ENCODE measurements at places on chromosomes 7 and 10.

DNA sequence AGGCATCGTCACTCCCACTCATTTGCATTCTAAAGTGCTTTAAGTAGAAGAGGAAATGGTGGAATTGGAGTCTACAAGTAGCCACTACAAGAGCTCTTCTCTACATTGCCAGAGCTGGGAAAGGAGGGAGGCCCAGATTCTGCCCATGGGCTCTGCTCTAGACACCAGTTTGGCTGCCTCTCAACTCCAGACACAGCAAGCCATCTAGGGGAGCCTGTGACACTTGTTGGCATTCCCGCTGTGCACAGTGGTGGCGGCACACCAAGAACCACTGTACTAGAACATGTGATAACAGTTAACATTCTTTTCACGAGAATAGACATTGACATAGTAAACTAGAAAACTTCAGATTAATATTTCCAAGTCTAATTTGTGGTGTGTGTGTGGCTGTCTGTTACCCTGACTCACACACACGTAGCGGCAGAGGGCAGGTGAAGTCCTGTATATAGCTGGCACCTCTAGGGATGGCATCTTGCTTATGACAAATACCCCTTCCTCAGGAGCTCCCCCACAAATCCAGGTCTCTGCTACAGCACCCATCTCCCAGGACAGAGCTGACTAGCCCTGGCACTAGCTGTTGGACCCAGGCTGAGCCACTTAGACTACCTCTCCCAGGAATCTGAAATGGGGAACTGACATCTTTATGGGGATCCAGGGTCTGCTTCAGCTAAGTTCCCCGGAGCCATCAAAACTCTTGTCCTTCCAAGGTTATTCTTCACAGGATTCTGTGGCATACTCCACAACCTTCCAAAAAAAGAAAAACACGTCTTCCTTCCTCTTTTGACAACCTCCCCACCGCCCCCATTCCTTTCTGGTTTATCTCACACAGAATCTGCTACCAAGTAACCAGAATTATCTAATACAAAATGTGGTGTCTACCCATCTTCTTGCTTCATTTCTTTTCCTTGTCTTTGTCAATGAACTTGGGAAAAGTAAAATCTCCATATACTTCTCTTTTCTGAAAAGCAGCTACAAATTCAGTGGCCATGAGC, 54.7 kb upstream of the MRLN start:
- DNase-seq: no peak

DNA sequence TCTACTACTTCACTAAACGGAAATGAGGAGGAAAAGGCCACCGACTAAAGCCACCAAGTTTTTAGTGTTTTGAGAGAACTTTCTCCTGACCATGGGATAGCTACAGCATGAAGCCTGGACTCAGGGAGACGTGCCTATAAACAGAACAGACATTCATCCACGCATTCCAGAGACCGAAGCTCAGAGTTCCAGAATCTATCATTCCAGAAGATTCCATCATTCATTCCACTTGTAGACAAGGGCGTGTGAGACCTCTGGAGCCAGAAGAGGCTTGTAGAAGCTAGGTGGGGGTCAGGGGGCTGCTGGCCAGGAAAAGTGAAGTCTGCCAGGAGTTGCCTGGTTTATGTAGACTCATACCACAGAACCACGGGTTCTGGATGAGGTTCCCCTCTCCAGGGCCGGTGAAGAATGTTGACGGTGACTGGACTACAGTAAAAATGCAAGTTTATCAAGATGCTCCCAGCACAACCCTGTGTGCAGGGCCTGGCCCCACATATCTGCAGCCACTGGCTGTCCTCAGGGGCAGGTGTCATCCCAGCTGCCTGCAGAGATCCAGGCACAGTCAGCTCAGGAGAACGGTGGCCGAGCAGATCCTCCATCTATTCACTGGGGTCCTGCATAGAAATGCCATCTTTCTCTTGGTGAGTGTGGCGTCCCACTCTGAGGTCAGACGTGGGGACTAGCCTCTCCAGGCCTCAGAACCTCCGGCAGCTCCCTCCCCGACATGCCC, 215.7 kb downstream of the USP6NL start:
- DNase-seq: no peak

- DNase-seq: no peak
Observed at GRCh38 chr10:80411681-80412220, 3.4 kb downstream of the PRXL2A start.

DNA sequence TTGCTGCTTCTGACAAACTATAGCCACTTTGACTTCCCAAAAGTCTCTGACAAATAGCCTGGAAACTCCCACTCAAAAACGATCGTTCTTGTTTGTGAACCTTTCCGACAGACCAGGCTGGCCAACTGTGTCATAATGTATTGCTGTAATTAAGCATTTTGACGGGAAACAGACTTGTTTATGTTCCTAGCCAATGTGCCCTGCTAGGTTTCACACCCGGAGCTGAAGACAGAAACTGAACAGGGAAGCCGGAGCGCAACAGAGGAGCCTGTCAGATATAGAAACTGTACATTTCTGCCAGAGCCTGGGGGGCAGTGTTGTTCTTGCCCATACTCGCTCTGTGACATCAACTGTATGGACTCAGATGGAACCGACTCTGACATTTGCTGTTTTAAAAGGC, 55.3 kb upstream of the C7orf33 start:
- DNase-seq: peak; percentile 51

DNA sequence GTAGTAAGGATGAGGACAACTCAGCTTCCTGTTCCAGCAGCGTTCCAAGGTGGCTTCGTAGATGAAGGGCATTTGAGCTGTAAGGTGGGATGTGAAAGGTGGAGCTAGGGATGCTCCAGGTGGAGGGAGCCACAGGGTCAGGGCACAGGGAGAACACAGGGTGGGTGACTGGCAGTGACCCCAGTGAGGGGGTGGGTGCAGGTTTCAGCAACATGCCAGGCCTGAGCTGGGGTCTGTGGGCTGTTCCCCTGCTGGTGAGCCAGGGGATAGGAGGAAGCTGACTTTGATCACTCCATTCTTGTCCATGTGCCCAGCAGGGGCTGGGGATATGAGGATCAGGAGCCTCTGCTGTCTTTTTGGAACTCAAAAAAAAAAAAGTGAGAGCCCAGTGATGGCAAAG, 33.2 kb downstream of the CDH23 start:
- DNase-seq: no peak

DNA sequence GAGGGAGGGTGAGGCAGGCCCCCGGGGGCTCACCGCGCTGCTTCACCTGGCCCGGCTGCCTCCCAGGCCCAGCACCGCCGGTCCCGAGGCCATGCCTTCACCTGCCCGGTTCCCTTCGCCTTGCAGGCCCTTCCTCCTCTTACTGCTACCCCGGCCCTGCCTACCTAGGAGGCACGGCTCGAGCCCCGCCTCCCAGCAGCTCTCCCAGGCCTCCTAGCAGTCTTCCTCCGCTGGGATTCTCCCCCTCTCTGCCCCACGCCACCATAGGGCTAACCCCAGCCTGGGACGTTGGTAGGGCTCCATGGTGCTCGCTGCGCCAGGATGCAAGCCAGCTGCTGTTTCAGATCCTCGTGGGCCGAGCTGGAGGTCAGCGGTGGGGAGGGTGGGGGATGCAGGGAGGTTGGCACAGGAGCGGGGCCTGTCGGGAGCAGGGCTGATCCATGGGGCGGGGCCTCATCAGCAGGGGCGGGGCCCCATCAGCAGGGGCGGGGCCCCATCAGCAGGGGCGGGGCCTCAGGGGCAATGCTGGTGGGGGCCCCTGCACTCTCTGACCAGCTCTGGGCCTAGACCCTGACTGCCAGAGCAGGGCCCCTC, 63.3 kb downstream of the RASGEF1A start:
- peak; percentile 14 for DNase-seq

- no peak for DNase-seq
Observed at GRCh38 chr10:103804871-103805270, 50.5 kb downstream of the SH3PXD2A start.

GRCh38 chr7:129664029-129665012, 52.8 kb downstream of the NRF1 start:
- DNase-seq: peak; percentile 86

- DNase-seq: peak; percentile 19
Observed at GRCh38 chr7:82335927-82336326, 107.7 kb downstream of the CACNA2D1 start.

- peak; percentile 7 for DNase-seq
Observed at GRCh38 chr7:71626206-71626605, 494.3 kb downstream of the GALNT17 start.

GRCh38 chr10:98276311-98276710, 8.3 kb upstream of the LOXL4 start:
- DNase-seq: no peak

DNA sequence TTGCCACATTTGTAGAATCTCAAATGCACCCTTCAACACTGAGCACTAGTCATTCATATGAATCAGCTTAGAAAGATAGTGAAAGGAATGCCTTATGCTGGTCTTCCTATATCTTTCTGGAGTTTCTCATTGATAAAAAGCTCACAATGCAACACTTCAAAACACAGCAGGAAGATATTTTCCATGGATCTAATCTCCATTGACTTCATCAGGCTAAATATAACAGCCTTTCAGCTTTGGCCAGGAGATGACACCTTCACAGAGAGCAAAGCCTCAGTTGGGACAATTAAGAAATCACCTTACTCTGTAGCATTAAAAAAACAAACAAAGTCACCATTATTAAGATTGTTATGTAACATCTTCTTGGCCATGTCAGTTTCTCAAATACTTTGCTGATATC, 6.7 kb downstream of the NRP1 start:
- DNase-seq: no peak

- peak; percentile 5 for DNase-seq
Observed at GRCh38 chr10:122707535-122707934, 7.9 kb upstream of the C10orf120 start.

DNA sequence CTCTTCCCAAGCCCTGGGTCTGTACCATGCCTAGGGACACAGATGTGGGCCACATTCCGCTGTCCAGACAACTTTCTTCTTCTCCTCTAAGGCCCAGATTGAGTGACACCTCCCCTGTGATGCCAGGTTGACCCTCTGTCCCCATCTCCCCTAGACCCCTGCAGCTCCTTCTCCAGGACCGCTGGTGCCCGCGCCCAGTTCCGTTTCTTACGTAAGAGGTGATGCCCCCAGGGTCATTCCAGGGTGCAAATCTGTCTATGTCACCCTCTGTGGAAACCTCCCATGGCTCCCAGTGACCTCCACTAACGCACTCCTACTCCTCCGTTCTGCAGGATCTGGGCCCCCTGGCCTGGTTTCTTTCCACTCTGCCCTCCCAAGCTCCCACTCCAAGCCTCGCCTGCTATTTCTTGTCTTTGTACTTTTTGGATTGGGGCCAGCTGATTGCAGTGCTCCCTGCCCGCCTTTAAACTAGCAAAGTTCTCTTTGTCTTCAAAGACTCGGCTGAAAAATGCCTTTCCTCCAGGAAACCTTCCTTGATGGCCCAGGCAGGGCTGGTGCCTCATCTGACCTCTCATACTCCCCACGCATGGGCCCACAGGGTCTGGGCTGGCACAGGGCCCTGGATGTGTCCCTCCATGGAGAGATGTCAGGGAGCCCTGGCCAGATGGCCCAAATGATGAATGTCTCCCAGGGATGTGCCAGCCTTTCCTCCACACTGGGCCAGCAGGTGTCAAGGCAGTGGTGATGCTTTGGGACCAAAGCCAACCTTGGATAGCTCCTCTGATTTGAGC, 21.3 kb upstream of the ELN start:
- DNase-seq: peak; percentile 16

GRCh38 chr10:78229489-78229888, 195.8 kb downstream of the RPS24 start:
- DNase-seq: no peak

DNA sequence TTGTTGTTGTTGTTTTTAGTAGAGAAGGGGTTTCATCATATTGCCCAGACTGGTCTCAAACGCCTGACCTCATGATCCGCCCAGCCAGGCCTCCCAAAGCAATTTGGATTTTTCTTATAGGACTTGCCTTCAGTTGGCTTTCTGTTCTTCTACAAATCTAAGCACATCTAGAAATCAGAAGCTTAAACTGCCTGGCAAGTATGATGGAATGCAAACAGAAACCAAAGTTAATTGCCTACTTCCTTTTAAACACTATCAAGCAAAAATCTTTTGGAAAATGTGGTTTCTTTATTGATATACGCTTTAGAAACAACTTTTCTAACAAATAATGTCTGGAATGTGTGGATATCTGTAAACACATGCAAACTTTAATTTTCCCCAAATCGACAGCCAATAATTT, 64.9 kb downstream of the USP6NL start:
- DNase-seq: no peak

- DNase-seq: peak; percentile 18
Observed at GRCh38 chr10:2949948-2950354, 117.4 kb upstream of the PFKP start.

GRCh38 chr10:131758939-131759301, 141.9 kb upstream of the PPP2R2D start:
- DNase-seq: no peak

GRCh38 chr7:100122568-100122967, 3.1 kb downstream of the CNPY4 start:
- no peak for DNase-seq

GRCh38 chr10:24645784-24646183, 77.9 kb downstream of the ARHGAP21 start:
- peak; percentile 23 for DNase-seq

- no peak for DNase-seq
Observed at GRCh38 chr7:101096331-101096956, 11.2 kb downstream of the TRIM56 start.

DNA sequence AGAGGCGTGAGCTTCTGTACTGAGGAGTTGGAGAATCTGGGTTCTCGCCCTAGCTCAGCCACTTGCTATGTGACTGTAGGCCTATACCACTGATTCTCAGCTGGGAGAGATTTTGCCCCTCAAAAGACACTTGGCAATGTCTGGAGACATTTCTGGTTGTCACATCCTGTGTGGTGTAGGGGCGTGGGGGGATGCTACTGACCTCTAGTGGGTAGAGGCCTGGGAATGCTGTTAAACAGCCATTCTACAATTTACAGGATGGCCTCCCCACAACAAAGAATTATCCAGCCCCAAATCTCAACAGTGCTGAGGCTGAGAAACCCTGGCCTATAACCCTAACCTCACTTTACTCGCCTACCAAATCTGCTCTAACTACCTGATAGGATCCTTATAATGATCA, 58.8 kb upstream of the GAD2 start:
- DNase-seq: no peak

GRCh38 chr10:111087968-111088505, 11.2 kb downstream of the ADRA2A start:
- no peak for DNase-seq

GRCh38 chr7:134434701-134435100, 24.2 kb downstream of the AKR1B1 start:
- DNase-seq: no peak

- DNase-seq: no peak
Observed at GRCh38 chr7:29204491-29205272, 10.1 kb downstream of the CHN2 start.

- no peak for DNase-seq
Observed at GRCh38 chr10:30199376-30200016, 140.1 kb upstream of the JCAD start.

GRCh38 chr7:106056513-106057203, 55.5 kb downstream of the SYPL1 start:
- DNase-seq: peak; percentile 78

GRCh38 chr10:88702848-88703597, 3.0 kb upstream of the LIPK start:
- DNase-seq: no peak

- no peak for DNase-seq
Observed at GRCh38 chr7:119197172-119197876, 972.8 kb downstream of the ANKRD7 start.

Measured in cardiac fibroblast (primary cell).